ENCODE measurements at places on chromosomes 5 and 9.

DNA sequence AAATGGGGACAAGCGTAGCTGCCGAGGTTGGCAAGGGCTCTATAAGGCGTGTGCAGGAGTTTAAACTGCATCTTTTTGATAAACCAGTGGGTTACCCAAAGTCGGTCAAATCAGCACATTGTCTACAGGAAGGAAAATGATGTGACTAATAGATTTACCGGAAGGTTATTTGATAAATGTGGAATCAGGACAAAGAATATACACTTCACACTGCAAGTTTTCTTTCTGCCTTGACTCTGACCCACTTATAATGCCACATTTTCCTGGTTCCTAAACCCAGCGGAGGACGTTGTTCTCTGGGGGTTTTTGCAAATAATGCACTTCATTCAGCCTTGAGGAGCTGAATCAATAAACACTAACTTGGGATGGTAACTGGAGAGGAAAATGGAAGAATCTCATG is 76.8 kb downstream of the TTLL11 start:
- DNase-seq, result no peak

- no peak for DNase-seq
These were observed 15.0 kb downstream of the LHX6 start for GRCh38 chr9:122213589-122214413.

DNA sequence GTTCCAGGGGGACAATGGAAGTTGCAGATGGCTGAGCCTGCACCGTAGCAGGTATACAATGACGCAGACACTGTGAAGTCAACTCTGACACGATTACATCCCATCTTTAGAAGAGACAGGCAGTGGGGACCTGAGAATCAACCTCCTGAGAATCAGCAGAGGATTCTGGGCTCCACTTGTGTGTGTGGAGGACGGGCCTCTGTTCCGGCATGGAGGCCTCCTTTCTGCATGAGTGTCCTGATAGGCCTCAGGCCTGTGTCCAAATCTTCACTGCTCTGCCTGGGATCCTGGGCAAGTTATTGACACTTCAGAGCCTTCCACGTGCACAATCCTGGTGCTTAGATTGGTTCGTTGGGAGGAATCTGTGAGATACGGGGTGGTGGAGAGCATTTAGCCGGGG is 151.2 kb upstream of the COL5A1 start:
- DNase-seq, result no peak

- DNase-seq, result no peak
These were observed 43.2 kb downstream of the MRRF start for GRCh38 chr9:122307925-122308324.

DNA sequence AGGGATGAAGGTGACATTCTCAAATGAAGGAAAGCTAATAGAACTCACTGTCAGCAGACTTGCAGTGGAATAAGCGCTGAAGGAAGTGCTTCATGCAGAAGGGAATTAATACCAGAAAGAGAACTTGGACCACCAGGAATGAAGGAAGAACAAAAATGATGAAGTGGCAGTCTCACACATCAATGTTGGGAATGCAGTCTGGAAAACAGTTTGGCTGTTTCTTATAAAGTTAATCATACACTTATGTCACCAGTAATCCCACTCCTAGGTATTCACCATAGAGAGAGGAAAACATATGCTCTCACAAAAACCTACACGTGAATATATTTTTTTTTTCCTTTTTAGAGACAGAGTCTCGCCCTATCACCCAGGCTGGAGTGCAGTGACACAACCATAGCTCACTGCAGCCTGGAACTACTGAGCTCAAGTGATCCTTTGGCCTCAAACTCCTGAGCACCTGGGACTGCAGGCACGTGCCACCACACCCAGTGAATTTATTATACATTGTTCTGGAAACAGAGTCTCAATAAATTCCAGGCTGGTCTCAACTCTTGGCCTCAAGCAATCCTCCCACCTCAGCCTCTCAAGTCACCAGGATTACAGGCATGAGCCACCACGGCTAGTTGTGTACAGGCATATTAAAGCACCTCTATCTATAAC is 81.2 kb downstream of the ROR2 start:
- DNase-seq, result no peak

GRCh38 chr5:112682621-112683061 is 55.0 kb upstream of the APC start:
- no peak for DNase-seq

DNA sequence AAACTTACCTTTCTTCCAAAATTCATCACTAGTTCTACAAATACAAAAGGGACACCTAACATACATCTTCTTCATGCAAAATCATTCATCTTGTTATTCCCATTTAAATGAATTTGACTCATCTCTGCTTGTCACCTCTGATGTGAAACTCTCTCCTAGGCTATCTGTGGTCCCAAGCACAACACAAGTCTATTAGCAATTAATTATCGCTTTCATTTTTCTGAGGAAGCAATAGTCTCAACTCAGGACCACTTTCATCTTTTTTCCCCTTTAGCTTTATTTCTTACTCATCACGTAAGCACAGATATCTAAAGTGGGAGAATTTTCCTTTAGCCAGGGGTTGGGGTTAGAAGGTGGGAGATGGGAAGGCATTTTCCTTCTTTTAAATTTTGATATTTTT is 131.9 kb downstream of the ST8SIA4 start:
- DNase-seq, result no peak

DNA sequence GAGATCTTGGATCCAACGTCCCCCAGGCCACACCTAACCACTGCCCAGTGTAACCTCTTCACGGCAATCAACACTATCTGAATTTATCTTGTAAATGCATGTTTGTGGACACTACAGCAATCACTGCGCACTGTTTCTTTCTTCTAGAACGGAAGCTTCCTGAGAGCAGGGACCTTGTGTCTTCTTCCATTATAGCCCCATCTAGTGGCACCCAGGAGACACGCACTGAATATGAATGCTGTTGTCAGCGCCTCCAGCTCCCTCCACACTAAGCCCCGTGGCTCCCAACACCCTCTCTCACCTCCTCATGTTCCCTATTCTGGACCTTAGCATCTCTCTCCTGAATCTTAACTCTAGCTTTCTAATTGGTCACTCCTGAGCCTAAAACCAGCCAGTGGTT is 72.7 kb downstream of the SMIM23 start:
- no peak for DNase-seq

GRCh38 chr9:99464568-99464967 is 242.5 kb downstream of the SEC61B start:
- DNase-seq, result no peak

- no peak for DNase-seq
These were observed 39.4 kb upstream of the ERCC6L2 start for GRCh38 chr9:95836072-95836471.

GRCh38 chr5:129051283-129051682 is 43.3 kb upstream of the ISOC1 start:
- no peak for DNase-seq

DNA sequence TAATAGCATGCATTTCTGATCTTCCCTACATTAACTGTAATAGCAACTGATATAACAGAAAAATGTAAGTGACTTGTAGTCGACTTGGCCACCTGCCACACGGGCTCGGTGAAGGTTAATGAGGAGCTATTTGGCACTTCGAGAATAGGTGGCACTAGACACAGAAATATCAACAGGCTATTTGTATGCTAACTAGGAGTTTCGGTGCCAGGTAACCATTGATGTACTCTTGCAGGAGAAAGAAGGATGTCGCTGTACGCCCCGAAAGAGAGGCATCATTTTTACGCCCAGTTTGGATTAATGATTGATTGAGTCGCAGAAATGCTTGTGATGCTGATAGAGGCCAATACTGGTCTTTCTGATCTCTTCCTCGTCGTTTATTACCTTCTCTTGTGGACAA is 516 bp upstream of the DMRT2 start:
- DNase-seq, result no peak

DNA sequence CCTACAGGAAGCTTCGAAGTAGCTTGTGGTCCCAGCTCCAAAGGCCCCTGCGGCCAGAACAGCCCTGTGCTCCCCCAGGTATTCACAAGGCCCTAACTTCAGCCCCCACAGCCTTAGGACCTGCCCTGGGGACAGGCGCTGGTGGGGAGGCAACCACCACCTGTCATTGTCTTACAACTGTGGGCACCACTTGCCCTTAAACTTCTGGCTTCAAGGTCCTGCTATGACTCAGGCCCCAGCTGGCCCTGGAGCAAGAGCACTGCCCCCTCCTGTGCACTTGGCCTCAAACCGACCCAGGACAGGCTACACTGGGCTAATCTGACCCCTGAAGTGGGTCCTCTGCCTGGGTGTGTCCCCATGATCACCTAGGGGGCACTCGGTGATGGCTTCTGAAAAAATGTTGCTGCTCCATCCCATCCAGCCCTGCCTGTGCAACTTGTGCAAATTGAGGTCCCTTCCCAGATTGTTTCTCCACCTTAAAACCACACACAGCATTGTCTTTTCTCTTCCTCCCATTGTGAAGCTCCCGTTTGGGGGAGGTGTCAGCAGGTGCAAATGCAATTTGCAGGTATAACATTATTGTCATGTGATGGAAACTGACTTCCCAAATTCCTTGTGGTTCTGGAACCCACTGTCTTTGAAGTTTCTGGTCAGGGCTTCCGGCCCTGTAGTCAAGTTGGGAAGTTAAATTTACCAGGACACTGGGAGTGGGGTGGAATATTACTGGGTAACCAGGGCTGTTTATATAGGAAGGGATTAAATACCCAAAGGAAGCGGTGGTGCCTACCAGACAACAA is 1.1 kb upstream of the PROB1 start:
- no peak for DNase-seq

DNA sequence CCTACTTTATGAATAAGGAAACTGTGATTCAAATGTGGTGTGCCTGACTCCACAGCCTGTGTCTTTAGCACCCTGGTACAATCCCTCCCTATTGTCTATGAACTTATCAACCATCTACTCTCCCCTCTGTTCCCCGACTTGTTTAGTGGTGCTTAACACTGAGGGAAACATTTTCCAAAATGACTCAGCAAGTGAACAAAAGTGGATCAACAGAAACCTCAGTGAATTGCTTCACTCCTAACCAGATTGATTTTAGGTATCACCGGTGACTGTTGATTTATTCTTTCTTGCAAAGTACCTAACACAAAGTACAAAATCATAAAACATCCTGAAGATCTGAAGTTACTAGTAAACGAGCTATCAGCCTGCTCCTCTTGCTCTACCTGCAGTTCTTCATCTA is 42.1 kb upstream of the RAPGEF6 start:
- DNase-seq, result no peak

DNA sequence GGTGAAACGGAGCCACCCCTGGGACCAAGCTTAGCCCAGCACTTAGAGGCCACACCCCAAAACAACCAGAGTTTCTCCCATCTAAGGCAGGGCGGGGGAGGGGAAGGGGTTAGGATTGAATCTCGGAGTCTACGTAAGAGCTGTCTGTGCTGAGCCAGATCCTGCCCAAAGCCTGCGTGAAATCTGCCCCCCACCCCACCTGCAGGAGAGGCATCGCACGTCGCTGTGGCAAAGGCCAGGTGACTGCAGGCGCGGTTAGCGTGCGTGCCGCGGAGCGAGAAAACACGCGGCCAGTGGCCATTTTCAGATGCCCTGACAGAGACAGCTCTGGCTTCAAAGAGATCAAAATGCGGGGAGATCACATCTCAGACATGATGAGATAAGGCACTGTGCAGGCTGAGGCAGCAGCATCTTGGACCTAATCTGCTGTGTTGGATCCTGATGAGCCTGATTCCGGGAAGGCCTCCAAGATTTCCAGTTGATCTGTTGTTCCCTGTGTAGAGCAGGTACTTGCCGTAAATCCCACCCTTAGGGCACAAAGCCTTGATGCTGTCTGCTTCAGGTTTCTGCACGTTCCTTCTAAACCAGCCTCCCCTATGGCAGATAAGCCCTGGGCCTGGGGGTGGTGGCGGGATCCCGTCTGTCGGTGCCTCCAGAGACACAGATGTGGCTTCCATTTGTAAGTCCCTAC is 2.5 kb upstream of the QSOX2 start:
- DNase-seq, result no peak

GRCh38 chr9:29701559-29701958 is 2128.3 kb upstream of the C9orf72 start:
- DNase-seq, result no peak

- no peak for DNase-seq
These were observed 27.1 kb downstream of the UBE2QL1 start for GRCh38 chr5:6475626-6476312.

DNA sequence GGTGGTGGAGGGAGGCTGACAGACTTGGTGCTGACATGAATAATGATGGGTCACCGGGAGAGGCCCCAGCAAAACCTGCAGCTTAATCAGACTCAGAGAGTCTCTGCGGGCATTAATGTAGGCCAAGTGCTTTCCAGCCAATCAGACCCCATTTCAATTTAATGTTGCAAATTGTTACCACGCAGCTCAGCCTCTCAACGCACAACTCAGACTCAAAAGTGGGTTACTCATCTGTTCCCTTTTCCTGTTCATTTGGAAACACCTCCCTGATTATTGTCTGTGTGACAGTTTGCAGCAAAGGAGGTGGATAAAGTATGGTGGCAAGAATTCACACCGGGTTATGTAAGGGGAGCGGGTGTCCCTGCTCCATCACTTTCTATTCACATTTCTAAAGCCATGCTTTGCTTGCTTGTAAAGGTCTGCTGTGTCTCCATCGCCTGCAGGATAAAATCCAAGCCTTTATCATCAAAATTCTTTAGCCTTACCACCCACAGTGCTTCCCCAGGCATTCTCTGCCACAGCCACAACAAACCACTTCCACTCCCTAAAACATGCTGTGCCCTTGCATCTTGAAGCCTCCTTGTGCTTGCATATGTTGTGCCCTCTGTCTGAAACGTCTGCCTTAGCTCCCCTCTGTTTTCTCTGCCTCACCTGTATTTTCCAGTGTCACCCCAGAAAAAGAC is 156.5 kb downstream of the ASTN2 start:
- DNase-seq, result no peak

DNA sequence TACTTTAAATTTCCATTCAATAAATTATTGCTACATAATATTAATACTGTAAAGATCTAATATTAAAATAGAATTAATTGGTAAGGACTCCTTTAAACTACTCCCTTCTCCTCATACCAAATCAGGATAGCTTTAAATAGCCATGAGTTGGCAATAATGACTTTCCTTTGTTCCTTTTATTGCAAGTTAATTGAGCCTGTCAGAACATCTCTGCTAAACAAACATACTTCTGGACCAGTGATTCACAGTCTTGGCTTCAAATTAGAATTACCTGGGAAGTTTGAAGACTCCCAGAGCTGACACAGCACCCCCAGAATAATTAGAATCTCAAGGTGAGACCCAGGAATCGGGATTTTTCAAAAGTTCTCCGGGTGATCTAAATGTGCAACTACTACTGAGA is 18.7 kb downstream of the C5orf58 start:
- no peak for DNase-seq

DNA sequence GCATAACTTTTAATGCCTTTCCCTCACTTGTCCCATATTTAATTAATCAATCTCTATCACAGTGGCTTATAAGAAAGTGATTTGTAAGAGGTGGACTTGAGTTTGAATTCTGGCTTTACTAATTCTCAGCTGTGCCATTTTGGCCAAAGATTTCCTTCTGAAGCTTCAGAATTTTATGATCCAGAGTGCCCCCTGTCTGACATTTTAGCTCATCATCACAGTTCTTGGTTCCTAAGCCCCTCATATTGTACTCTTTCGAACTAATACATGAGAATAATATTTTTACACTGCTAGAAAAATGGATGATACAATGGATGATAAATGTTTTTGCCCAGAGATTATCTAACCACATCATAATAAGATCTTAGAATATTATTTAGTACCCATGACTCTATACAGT is 1014.1 kb downstream of the PTPRD start:
- DNase-seq, result no peak

All from Ammon's horn (tissue), 1 donor.